ENCODE measurements at places on chromosomes 3 and 15.

DNA sequence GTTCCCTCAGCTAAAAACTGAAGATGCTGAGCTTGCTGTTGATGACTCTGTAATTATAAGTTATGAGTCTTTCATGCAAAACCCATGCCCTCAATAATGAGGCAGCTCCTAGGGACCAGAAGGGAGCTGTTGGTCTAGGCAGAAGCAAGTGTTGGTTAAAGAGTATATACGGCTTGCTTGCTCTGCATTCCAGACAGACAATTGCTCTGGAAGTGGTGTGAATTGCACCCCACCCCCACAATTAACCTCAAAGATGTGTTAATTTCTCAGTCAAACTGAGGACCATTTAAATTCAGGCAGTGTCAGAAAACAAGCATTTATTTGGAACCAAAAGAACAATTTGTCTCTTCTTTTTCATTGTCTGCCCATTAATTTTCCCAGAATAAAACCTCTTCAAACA is 163.5 kb upstream of the EOMES start:
- no peak for DNase-seq

DNA sequence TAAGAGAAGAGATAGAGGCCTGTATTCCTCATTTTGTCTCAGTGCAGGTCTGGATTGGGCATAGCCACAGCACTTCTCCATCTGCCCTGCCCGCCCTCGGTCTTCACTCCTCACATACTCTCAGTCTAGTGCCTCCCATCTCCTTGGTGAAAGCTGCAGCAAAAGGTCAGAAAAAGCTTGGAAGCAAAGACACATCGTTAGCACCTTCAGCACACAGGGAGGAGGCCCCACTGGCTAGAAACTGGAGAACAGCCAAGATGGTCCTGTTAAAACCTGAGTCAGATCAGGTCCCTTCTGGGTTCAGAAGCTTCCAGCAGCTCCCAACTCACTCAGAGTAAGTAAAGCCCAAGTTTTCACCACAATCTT is 1.6 kb upstream of the KLF15 start:
- DNase-seq = no peak

DNA sequence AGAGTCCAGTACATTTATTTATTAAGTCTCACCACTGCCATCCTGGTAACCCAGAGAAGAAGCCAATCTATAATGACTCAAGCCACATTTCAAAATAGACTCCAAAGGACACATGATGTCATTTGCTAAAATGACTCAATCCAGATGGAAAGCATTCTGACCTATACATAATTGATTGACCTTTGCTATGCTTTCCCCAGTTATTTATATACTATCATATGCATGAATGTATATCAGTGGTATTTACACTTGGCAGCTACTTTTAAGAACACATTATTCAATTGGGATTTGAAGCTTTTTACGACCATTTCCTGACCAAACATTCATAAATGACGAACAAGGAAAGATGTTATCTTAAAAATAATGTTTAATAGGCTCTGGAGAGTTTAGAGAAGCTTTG is 297.2 kb downstream of the FHIT start:
- DNase-seq = no peak

- no peak for DNase-seq
Observed at GRCh38 chr15:68379058-68379758, 52.8 kb downstream of the ITGA11 start.

DNA sequence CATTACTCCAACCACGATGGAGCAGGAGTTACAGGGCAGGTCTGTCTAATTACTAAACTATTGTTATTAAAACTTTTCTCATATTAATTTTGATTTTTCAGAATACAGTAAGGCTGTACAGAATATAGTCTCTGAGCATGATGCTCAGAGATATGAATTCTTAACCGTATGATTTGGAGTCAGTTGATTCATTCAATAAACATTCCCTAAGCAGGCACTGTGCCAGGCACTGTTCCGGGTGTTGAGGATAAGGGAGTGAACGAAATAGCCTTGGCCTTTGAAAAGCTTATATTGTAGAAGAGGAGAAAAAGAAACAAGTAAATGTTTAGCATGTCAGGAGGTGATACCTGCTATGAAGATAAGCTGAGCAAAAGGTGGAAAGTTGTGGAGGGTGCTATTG is 187.3 kb downstream of the KCNAB1 start:
- no peak for DNase-seq

GRCh38 chr3:23044463-23044862 is 158.7 kb upstream of the UBE2E2 start:
- no peak for DNase-seq

GRCh38 chr15:94265009-94265408 is 33.6 kb downstream of the MCTP2 start:
- no peak for DNase-seq

- no peak for DNase-seq
Observed at GRCh38 chr3:100030346-100030745, 84.0 kb downstream of the FILIP1L start.

DNA sequence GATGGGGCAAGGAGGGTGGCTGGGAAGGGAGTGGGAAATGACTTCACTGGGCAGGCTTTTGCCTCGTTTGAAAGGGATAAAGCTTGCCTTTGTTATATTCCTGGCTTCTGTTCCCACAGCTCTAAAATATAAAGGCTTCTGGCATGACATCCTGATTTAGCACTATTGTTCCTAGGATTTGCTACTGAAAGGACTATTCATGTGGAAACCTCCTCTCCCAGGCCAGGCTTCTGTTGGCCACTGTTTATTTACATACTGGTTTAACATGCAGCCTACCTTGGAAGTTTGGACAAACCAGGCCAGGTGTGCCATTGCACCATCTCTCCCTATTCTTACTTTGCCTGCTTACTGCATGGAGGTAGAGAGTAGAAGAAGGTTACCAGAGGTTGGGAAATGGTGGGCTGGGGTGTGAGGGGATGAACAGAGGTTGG is 2.4 kb upstream of the LMCD1 start:
- DNase-seq = no peak

- DNase-seq = no peak
Observed at GRCh38 chr3:154559623-154560022, 129.6 kb upstream of the GPR149 start.

DNA sequence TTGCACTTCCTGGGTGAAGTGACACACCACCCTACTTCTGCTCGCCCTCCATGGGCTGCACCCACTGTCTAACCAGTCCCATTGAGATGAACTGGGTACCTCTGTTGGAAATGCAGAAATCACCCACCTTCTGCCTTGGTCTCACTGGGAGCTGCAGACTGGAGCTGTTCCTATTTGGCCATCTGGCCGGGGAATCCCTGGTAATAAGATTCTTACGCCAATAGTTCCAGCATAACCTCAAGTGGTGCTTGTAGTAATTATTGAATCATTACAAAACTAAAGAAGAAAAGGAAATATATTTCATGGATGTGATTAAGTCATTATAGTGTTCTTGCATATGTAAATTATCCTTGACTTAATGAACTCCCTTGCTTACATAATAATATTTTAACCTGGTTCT is 841.9 kb downstream of the CADM2 start:
- no peak for DNase-seq

DNA sequence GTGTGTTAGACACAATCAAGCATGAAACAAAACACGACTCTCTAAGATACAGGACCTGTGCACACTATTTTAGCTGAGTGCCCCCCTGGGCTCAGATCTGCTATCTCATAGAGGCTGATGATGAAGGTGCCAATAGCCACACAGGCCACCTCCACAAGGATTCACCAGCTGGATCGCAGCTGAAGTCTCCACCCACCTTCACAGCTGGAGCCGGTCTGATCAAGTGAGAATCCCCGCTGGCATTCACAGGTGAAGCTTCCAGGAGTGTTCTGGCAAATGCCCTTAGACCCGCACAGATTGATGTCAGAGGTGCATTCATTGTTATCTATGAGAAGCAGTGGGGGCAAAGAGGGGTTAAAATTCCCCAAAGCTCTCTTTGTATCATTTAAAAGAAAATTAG is 90.1 kb downstream of the DUT start:
- no peak for DNase-seq

DNA sequence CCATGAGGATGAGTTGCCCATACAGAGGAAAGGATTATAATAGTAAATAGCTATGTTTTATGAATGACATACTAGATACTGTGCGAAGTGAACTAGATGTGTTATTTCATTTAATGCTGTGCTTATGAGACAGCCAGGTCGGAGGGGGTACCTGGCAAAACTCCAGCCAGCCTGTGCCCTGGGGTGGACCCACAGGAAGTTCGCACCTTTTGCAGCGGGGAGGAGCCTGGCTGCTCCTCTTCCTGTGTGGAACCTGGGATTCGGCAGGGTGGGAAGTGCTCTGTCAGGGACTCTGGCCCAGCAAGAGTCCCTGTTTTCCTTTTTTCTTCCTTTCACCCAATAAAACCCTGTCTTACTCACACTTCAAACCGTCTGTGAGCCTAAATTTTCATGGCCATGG is 452.2 kb downstream of the IL5RA start:
- DNase-seq = no peak

DNA sequence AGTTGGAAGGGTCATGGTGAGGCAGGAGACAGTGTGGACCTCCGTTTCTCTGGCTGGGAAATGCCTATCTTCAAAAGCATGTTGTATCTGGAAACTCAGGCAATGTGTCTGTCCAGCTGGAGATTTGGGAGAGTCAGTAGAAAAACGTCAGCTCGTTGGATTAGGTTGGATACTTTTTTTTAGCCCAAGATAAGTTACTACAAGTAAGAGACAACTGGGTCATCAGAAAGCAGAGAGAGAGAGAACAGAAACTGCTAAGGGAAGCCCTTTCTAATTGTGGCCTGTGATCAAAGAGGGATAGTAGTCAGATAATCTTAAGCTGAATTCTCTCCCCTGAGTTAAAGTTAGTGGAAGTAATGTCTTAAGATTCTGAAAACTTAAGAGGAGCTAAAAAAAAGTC is 78.9 kb upstream of the ZNF280D start:
- no peak for DNase-seq

- DNase-seq = no peak
Observed at GRCh38 chr3:13839253-13839652, 40.6 kb downstream of the WNT7A start.

DNA sequence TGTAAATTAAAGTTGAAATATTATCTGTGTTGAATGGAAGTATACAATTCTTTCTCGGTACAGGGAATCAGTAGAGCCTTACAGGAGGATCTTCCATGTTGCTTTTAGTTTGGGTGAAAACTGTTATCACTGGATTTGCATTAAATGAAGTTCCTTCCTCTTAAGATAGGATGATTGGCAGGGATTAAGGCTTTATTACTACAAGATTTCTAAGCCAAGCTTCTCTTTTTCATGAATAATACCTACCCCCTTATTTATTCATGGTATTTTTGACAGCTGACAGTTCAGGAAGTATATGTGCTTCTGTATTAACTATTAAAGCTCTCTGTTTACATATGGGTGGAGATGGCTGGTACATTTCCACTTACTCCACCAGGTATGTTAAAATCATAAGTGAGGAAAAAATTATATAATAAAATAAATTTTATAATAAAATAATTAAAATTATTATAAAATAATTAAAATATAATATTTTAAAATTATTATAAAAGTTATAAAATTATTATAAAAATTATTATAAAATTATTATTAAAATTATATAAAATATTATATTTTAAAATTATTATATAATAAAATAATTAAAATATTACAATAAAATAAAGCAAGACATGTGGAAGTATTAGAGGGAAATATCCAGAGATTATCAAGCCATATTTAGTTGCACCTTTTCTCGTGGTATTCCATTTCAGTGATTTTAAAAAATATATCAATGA is 332.9 kb downstream of the ROBO2 start:
- DNase-seq = no peak

DNA sequence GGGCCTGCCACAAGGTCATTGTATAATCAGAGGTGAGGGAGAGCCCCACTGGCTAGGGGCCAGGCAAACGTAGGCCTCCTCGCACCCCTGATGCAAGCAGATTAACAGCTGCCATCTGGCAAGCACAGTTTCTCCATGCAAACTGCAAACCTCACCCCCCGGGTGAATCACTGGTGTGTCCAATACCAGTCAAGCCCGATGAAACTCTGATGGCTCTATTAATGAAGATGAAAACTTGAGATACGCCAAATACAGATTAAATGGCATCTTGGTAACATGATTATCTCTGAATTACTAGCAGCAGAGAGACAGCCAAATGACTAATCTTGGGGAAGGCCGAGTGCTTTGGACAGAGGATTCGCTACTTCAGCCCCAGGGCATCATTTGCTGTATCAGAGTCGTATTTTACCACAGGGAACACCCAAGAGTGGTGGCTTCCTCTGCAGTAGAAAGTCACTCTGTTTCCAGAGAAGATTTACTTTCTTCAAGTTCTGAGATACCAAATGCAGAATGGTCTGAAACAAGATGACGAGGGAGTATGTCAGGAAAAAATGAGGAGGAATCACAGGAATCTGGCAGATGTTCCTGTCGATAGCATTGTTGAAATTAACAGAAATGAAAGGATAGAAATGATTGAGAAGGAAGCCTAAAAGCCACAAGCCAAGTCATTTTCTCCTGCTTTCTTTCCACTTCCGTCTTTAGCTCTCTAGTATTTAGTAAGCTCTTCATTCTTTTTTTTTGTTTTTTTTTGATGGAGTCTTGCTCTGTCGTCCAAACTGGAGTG is 96.2 kb upstream of the NR2F2 start:
- DNase-seq = no peak

GRCh38 chr3:196111939-196112386 is 30.1 kb upstream of the TFRC start:
- no peak for DNase-seq

DNA sequence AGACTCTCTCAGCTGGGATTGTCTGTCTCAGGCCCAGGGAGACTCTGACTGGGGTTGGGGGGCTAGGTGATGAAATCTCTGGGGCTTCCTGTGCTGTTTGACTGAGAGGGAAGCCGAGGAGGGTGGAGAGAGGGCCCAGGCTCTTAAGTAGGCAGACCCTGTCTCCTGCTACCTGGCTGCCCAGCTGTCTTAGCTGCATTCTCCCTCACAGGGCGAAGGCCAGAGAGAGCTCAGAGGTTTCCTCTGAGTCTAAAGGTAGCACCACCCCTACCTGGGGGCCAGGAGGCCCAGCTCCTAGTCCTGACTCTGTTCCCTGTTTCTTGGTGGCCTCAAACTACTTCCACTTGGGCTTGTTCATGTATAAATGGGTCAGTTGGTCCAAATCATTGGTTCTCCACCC is 24.4 kb downstream of the SMAD6 start:
- no peak for DNase-seq

GRCh38 chr3:148856384-148856783 is 8.7 kb upstream of the CPA3 start:
- no peak for DNase-seq

GRCh38 chr15:72375501-72375845 is 341 bp downstream of the HEXA start:
- DNase-seq = no peak

DNA sequence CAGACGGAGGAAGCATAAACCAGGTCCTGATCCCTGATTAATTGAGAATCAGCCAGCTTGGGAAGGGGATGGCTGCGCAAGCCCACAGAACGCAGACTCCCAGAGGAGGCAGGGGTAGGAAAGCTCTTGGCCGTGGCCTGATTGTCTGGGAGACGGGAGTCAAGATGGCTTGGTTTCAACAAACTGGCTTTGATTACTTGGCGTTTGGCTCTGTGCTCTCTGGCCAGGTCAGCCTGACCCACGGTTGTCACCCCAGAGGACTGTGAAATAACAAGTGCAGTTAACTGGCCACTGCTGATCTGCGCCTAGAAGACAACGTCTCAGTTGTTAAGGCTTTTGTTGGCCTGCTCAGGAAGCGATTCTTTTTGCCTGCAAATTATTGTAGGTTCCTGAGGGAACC is 387.0 kb upstream of the PROK2 start:
- no peak for DNase-seq
